ENCODE measurements at places on chromosomes 1 and 21.

DNA sequence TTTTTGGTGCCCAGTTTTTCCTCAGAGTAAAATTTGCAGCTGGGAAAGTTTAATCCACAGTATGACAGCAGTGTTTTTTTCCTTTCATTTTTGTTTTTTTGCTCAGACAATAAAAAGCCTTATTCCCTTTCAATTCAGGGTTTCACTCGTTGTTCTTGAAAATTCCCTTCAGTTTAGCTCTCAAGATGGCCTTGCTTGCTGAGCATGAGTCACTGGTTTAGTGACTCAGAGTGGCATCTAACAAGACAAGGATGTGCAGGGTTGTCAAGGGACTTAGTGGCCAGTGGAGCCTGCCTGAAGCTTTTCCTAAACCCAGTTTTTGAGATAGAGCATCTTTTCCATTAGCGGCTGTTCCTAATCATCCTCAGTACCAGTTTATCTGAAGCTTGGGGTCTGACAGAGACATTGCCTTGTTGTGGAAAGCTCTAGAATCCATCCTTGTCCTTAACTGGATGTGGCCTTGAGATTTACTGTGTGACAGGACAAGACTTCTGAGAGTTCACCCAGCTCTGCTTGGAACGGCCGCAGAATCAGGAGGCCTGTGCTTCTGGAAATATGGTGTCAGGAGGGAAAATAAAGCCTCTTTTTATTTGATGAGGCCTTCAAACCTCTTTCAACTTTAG, 48.4 kb upstream of the DNAJC6 start:
- DNase-seq = peak; percentile 84

DNA sequence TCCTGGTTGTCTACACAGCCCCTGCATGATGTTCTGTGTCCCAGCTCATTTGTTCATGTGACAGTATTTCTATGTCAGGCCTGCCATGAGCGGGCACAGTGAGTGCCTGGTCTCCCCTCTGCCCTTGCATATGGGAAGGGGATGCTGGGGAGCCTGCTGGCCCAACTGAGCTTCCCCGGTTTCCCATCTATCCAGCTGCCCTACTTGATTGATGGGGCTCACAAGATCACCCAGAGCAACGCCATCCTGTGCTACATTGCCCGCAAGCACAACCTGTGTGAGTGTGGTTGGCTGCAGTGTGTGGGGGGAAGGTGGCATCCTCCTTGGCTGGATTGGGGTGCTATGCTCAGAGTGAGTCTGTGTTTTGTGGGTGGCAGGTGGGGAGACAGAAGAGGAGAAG, 1.5 kb downstream of the GSTM4 start:
- DNase-seq = no peak

DNA sequence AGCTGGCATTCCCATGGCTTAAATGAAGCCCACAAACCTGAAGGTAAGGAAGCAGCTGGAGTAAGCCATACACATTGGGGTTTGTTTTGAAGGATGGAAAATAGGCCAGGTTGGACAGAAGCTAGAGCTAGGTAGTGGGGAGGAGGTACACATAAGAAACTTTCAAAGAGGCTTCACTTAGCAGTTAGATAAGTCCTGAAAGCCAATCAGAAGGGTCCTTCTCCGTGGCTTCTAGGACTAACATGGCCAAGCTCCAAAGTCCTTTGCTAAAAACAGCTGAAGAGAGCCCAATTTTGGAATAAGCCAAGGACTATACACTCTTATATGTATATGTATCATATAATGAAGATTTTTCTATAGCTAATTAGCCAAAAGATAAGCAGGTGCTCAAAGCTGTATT, 1.8 kb downstream of the EYA3 start:
- DNase-seq = no peak

- DNase-seq = no peak
These were observed 190.7 kb upstream of the MAP1LC3C start for GRCh38 chr1:242189591-242189990.

GRCh38 chr1:46019348-46019747, 113.1 kb downstream of the PIK3R3 start:
- DNase-seq = no peak
